Astrocyte of the hippocampus (primary cell): ENCODE measurements at places on chromosomes 4 and X.
A peak's percentile ranks its signal among the peaks of the same experiment; 100 is the strongest.

GRCh38 chrX:22952010-22952409 is 47.8 kb upstream of the DDX53 start:
- peak; percentile 50 for DNase-seq

GRCh38 chr4:88333741-88334405 is 44.8 kb upstream of the HERC6 start:
- DNase-seq: no peak

GRCh38 chrX:16610121-16610621 is 39.8 kb upstream of the S100G start:
- DNase-seq: peak; percentile 23

DNA sequence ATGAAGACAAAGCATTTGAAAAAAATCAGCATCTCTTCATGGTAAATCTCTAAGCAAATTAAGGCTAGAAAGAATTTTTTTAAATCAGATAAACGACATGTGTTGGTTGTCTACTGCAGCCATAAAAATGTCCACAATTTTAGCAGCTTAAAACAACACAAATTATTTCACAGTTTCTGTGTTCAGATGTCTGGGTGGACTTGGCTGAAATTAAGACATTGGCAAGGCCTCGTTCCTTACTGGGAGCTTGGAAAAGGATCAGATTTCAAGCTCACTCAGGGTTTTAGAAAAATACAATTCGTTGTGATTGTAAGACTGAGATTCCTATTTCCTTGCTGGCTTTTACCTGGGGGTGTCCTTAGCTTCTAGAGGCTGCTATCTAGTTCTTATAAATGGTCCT is 1470.6 kb downstream of the PCDH19 start:
- DNase-seq: no peak

DNA sequence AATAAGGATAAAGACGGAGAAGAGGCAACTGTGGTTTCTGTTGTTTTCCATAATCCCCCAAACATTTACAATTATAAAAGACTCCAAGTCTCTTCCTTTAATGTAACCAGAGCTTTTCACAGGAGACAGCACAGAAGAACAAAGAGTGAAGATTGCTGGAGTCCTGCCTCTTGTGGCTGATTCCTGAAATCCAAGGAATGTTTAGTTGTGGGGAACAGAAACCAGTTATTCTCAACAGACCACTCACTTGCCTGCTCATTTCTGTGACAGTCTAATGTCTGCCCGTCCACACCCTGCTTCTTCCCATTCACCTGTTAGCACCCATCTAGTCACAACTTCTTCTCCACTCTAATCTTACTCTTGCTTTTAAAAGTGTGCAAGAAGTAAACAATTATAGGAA is 12.1 kb downstream of the TEX13B start:
- peak; percentile 15 for DNase-seq

DNA sequence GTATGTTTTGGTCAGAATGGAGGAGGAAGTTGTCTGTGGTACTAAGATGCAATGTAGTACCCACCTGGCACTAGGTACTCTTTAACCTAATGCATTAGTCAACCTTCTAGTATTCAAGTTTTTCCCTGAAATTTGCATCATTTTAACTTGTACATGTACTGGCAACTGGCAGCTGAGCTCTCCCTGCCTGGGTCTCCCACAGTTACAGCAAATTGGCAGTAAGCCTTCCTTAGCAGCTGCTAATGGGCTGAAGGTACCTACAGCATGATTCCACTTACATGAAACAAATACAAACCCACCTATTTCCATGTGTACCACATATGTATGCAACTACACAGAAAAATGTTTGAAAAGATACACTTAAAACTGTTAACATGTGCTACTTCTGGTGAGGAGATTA is 8.1 kb upstream of the KLHL2 start:
- peak; percentile 54 for DNase-seq

DNA sequence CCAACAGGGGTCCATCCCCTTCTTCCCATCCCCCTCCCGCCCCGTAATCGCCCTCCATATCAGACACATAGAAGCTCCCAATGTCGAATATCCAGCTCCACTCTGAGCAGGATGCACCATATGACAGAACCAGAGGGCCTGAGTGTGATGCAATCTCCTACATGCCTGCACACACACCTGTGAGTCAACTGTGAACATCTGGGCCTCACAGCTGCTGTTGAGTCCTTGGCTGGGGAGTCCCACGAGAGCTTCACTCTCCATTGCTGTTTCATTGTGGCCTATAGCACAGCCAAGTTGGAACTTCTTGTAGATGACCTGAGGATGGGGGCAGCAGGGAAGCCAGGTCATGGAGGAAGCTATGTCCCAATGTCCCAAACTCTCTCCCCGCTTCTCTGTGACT is 8.2 kb downstream of the SLC38A5 start:
- DNase-seq: no peak

- DNase-seq: no peak
Observed at GRCh38 chr4:79442422-79442821, 34.4 kb upstream of the GK2 start.

DNA sequence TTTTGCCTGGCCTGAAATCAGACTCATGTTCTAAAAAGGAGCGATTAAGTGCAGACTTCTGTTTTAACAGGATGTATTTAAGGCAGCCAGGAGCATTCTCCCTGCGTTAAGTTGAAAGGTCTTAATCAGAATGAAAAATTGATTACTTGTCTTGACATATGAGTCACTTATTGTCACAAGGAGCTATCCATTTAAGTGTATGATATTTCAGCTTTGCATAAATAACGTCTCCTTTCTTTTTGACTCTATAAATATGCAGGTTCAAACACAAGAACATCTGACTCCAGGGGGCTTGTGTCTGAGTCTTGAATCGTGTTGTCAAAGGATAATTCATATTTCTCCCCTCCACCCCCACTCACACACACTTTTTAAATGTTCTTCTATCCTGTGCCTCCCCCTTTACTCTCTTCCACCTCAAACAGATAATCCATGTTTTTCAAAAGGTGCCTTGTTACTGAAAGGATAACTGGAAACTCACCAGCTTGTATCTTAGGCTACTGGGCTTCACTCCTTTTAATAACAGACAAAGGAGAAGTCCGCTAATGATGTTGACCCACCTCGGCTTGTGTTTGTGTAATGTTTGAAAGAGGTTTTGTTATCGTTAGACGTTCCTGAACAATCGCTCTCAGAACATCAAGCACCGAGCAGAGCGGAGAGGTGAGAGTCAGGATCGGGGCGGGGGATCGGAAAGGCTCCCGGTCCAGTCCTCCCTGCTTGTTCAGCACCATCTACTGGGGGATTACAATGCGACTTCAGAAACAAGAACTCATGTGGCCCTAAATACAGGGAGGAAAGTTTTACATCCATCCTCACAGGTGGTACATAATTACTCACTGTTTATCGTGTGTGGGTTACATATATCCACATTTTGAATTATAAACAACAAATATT is 107.5 kb upstream of the RPL34 start:
- DNase-seq: peak; percentile 88

GRCh38 chr4:176769514-176769913 is 23.2 kb downstream of the VEGFC start:
- DNase-seq: peak; percentile 77

GRCh38 chr4:34289489-34289888 is 1954.8 kb downstream of the ARAP2 start:
- no peak for DNase-seq

DNA sequence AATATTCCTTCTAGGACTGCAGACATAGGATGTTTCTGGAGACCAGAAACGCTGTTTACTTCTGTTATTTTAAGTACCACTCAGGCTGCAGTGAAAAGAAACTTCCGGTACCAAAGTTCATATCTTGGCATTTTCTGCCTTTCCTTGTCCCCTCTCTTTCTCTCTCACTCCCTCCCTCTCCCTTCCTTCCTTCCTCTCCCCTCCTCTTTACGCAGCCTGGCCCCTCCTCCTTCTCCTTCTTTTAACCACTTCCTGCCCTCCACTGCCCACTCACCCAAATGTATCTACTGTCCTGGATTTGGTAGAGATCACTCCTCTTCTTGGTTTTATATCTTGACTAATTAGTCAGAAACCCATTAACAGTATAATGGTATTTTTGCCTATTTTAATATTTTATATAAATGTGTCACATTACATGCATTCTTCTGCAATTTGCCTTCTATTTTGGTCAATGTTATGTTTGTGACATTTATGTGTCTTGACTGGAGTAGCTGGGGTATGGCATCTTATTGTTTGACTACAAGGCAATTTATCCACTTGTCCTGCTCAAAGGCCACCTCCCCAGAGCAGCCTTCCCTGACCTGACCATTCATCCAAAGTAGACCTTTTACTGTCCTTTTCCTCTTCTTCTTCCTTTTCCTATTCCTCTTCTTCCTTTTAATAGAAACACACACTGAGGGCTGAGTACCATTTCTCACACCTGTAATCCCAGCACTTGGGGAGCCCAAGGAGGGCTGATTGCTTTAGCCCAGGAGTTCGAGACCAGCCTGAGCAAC is 56.9 kb downstream of the BCOR start:
- no peak for DNase-seq

- DNase-seq: peak; percentile 53
Observed at GRCh38 chr4:140330311-140330900, 43.0 kb upstream of the SCOC start.

GRCh38 chr4:17964576-17964975 is 57.0 kb downstream of the LCORL start:
- no peak for DNase-seq
